Activated CD4-positive, CD25-positive, alpha-beta regulatory T cell treated with anti-CD3 and anti-CD28 coated beads, Interleukin-2, amount 50 U/mL, for 16 hours (primary cell): ENCODE measurements at places on chromosomes 12 and 14.

- no peak for DNase-seq
Observed at GRCh38 chr12:113826805-113827538, 139.2 kb downstream of the RBM19 start.

DNA sequence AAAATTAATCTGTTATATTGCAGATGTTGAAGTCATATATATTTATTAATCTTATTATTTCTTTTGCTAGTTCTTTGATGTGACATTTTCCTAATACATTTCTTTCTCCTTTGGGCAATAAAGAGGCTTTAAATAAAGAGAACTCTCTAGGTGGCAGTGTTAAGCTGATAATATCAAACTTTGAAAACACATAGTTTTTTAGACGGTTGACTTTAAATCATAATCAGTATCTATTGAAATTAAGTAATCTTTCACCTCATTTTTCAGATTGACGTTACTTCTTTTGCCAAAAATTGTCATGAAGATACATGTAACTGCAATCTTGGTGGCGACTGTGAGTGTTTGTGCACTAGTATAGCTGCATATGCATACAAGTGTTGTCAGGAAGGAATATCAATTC, 130.8 kb upstream of the PTPRQ start:
- no peak for DNase-seq

- DNase-seq: no peak
Observed at GRCh38 chr14:51448831-51449670, 202.7 kb upstream of the FRMD6 start.

GRCh38 chr12:78121969-78122610, 291.4 kb downstream of the NAV3 start:
- no peak for DNase-seq

DNA sequence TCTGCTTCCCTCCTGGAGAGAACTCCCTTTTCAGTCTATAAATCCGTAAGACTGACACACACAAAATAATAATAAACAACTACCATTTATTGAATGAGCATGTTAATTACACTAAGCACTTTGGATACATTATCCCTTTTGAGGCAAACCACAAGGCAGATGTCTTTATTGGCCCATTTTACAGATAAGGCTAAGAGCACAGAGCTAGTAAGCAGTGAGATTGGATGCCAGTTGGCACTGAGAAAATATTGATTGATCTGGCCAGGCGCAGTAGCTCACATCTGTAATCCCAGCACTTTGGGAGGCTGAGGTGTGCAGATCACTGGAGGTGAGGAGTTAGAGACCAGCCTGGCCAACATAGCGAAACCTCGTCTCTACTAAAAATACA, 21.9 kb upstream of the RBM19 start:
- DNase-seq: no peak

GRCh38 chr12:58419196-58419760, 477.9 kb downstream of the ATP23 start:
- DNase-seq: no peak

DNA sequence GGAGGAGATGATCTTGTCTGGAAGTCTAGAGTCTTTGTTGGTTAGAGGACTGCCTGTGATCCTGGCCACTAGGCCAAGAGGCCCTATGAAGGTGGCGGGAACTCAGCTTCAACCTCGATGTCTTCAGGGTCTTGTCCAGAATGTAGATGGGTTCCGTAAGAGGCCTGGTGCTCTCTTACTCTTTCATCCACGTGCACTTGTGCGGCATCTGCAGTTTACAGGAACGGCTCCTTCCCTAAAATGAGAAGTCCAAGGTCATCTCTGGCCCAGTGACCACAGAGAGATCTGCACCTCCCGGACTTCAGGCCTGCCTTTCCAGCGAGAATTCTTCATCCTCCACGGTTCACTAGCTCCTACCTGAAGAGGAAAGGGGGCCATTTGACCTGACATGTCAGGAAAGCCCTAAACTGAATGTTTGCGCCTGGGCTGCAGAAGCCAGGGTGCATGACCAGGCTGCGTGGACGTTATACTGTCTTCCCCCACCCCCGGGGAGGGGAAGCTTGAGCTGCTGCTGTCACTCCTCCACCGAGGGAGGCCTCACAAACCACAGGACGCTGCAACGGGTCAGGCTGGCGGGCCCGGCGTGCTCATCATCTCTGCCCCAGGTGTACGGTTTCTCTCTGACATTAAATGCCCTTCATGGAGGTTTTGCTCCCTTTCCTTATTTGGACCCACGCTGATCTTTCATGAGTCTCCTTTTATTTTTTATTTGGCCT, 17.7 kb downstream of the WNT5B start:
- no peak for DNase-seq

GRCh38 chr12:64218597-64218996, 3.5 kb downstream of the KICS2 start:
- DNase-seq: no peak

GRCh38 chr12:52687497-52688385, 7.5 kb upstream of the KRT1 start:
- DNase-seq: no peak

- no peak for DNase-seq
Observed at GRCh38 chr14:24071144-24071697, at the start of gene CPNE6. CPNE6 (plus strand) TSS chr14:24071562; CDS start chr14:24072937, 1,375 bp downstream.

- no peak for DNase-seq
Observed at GRCh38 chr12:3127832-3128231, 50.7 kb downstream of the TSPAN9 start.

- DNase-seq: no peak
Observed at GRCh38 chr12:16095531-16096110, 181.9 kb downstream of the SLC15A5 start.

GRCh38 chr14:96953087-96953874, 156.1 kb downstream of the VRK1 start:
- DNase-seq: no peak

- no peak for DNase-seq
Observed at GRCh38 chr14:60095231-60095630, 3.5 kb downstream of the PCNX4 start.

- no peak for DNase-seq
Observed at GRCh38 chr14:33393895-33394368, 455.3 kb downstream of the NPAS3 start.

- DNase-seq: no peak
Observed at GRCh38 chr12:105369014-105369413, 38.5 kb downstream of the C12orf75 start.

DNA sequence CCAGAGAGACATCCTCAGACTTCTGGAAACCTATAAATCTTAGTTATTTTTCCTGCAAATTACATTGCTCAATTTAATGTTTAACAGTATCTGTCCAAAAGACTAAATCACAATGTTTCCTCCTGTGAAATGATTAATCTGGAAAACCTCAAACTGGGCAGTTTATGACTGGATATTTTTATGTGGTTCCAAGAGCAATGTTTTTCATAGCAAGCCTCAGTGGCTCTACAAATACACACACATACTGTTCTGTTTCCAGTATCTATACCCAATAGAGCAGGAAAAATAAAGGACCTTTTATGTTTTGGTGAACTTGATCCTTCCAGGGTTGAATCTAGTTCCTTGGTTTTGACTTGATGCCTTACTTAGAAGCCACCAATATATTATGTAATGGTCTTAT, 9.2 kb downstream of the NID2 start:
- DNase-seq: no peak

DNA sequence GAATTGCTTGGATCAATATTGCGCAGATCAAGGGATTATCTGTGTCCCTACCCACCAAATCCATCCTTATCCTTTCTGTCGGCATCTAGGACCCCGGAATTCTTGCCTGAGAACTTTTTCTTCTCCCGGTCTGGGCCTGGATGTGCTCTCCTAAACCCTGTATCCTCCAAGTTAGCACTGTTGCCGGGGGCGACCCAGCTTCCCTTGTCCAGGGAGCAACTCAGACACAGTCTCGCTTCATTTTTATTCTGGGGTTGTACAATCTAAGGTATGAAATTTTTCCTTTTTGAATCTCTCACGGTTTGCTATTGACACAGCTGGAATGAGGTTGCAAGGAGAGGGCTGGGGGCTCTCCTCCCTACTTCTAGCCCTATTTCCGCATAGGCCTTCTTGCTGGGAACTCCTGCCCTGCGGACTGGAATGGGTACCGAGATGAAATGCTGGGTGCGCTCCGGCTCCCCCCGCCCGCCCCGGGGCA, 403 bp upstream of the PNP start:
- DNase-seq: no peak

- DNase-seq: no peak
Observed at GRCh38 chr14:46480817-46481216, 170.8 kb downstream of the RPL10L start.

DNA sequence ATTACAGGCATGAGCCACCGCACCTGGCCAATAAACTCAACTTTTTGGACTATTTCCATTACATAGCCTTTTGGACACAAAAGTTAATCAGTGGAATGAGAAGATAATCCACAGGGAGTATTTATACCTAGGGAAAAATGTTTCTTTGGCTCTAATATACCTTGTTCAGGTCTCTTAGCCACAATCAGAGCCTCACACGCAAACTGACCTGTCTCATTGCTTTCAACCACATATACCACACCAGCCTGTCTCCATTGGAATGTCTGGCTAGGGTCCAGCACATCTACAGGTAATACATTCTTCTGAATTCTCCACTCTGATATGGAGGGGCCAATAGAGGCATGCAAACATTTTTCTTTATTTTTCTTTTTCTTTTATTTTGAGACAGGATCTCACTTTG, 3.8 kb upstream of the RBMS2 start:
- DNase-seq: no peak

DNA sequence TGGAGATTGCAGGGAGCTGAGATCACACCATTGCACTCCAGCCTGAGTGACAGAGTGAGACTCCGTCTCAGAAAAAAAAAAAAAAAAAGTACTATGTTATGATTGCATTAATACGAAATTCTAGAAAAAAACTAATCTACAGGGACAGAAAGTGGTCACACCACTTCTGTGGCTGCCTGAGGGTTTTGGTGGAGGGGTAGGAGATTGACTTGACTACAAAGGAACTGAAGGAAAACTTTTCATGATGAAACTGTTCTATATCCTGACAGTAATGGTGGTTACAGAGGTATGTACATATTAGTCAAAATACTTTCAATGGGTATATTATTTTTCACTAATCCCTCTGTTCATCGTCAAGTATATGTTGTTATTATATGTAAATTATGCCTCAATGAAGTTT, 42.1 kb downstream of the FOXN3 start:
- no peak for DNase-seq

DNA sequence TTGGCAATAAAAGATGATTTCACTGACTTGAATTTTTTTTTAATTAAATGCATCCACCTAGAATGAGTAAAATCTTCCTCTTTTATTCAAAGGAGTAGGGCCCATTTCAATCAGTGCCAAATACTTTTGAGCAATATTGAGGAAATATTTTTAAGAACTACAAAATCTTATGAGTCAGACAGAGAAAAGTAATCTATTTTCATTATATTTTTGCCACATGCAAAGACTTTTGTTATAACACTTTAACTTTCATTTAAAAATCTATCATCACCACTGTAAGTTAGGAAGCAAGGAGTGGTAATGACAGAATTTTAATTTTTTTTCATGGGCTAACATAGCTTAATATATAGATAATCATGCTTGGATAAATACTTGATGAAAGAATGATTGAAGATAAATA, 345.2 kb upstream of the KITLG start:
- DNase-seq: no peak

GRCh38 chr14:92704036-92704804, 44.2 kb downstream of the LGMN start:
- no peak for DNase-seq

DNA sequence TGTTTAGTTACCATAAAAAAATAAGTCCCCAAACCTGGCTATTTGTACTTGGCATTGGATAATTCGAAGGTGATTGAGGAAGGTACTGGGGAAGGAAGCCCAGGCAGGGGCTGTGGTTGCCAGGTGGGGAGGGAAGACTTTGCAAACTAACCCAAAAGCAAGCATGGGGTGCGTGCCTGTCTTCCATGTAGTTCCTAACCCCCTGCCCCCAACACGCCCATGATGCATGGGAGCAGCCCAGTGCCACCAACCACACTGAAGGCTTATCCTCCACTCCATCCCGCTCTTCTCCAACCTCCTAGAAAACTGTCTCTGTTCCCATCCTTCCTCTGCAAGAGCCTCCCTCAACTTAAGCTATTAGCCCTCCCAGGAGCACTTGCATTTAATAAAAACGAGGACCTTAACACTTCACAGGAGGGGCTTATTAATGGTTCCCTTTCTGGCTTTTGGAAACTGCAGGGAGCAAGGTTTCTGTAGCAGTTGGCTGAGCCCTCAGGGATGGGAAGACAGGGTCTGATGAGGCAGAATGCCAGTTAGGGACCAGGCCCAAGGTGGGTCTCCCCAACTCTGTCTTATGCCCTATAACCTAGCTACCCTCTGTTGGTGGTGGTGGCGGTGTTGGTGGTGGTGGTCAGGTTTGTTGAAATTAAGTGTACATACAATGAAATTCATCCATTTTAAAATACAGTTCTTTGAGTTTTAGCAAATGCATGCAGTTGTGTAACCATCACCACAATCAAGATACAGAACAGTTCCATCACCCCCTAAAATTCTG, 96.0 kb downstream of the ZFP36L1 start:
- no peak for DNase-seq

DNA sequence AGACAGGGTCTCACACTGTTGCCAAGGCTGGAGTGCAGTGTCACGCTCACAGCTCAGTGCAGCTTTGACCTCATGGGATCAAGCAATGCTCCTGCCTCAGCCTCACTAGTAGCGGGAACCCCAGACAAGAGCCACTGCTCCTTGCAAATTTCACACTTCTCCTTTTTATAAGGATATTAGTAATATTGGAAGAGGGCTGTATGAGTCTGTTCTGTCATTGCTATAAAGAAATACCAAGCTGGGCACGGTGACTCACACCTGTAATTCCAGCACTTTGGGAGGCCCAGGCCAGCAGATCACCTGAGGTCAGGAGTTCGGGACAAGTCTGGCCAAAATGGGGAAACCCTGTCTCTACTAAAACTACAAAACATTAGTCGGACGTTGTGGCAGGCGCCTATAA, 12.9 kb upstream of the ORAI1 start:
- no peak for DNase-seq

DNA sequence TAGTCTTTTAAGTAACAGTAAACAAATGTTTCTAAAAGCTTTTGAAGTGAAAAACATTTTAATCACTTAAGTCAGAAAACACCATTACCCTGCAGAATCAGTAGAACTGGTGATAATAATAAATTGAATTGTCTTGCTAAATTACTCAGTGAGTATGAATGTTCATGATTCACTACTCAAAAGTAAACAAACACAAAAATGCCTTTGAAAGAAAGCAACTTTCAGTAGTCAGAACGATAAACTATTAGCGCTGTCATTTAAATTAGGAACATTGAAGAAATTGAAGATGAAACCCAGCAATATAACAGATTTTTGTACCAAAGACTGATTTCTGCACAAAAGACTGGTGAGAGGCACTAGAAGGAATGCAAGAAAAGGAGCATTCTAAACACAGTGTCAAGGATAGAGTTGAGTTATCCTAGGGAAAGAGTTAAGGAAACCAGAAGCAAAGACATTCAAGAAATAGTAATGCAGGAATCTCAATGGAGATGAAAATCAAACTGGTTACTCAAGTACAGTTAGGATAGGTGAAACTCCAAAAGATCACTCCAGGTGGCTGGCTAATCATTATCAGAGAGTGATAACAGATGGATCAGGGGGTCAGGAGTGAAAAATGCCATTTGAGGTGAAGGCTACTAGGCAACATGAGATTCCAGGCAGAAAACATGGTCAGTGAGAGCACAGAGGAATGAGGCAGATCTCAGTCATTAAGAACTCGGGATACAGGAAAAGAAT, 77.4 kb upstream of the ALG10 start:
- DNase-seq: no peak

GRCh38 chr12:47080725-47081502, 1.2 kb upstream of the AMIGO2 start:
- no peak for DNase-seq

GRCh38 chr14:94401083-94401482, 12.7 kb upstream of the SERPINA1 start:
- DNase-seq: no peak

GRCh38 chr12:109016016-109016415, 4.9 kb downstream of the SVOP start:
- no peak for DNase-seq
